Left renal cortex interstitium (tissue), 4 donors: ENCODE measurements at places on chromosomes 13 and 19.

DNA sequence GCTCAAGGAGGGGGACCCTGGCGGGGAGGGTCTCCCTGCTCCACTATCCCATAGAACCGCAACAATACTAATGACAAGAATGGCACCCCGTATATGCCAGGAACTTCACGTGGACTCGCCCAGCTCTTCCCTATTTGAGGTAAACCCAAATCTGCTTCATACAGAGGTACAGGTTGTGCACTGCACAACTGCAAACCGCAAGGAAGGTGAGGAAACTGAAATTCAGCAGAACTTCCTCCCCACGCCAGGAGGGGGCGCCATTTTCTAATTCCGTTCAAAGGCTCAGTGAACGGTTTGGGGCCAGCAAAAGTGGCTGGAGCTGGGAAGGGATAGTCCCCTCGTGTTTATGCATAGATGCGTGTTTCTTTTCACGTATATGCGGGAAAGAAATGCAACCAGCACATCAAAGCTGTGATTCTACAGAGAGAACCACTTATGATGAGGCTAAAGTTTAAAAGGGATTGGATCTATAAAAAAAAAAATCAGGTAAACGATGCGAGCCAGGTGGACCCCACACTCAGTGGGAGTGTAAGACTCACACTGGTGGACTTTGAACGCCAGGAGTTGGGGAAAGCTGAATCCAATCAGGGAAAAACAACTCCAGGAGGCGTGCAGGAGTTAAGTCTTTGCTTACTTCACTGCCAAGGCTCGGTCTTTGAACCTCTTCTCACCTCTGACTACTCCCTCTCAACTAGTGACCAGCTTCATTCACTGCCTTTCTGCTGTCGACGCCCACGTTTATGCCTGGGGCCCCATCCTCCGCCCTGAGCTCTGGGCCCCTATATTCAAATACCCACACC is 20.3 kb downstream of the C19orf81 start:
- DNase-seq, result no peak

DNA sequence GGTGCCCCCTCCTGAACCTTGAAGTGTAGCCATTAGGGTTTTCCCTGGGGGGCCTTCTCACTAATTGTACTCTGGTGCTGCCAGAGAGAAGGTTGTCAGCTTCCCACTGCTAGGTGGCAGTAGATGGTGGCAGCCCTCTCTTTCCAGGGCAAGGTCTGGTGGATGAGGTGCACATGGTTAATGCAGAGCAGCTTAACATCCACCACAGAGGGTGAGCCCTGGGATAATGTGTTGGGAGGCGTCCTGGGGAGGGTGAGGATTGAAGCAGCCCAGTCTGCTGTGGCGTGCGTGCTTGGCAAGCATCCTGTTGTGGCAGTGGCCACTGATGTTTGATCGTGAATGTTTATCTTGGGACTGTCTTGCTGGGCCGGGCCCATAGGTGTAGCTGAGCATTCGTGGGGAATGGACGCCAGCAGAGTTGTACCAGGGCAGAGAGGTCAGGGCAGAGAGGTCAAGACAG is 5.8 kb downstream of the EGLN2 start:
- no peak for DNase-seq

GRCh38 chr19:52176574-52176973 is 5.2 kb upstream of the ZNF836 start:
- DNase-seq, result no peak

GRCh38 chr13:80039000-80039399 is 301.9 kb downstream of the SPRY2 start:
- DNase-seq, result no peak

DNA sequence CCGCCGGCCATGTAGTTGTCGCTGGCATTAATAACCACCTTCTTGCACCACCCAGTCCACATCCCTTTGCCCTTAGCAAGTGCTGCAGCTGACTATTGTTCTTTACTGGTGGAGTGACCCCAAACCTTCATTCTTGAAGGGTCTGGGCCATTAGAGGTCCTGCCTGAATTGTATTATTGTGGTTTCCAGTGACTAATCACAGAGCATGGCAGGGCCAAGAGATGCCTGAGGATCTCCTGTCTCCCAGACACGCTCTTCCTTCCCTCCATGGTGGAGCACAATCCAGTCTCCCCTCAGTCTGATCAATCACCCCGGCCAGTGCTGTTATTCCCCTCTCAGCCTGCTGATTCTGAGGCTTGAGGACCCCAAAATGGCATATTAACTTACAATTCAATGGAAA is 39.0 kb downstream of the C1QTNF9 start:
- no peak for DNase-seq

- DNase-seq, result no peak
Measured at GRCh38 chr13:42720113-42720857, 61.1 kb upstream of the FAM216B start.

GRCh38 chr19:18520848-18521691 is 800 bp downstream of the ELL start:
- DNase-seq, result no peak

- no peak for DNase-seq
Measured at GRCh38 chr19:8089664-8090601, 37.4 kb downstream of the CCL25 start.

DNA sequence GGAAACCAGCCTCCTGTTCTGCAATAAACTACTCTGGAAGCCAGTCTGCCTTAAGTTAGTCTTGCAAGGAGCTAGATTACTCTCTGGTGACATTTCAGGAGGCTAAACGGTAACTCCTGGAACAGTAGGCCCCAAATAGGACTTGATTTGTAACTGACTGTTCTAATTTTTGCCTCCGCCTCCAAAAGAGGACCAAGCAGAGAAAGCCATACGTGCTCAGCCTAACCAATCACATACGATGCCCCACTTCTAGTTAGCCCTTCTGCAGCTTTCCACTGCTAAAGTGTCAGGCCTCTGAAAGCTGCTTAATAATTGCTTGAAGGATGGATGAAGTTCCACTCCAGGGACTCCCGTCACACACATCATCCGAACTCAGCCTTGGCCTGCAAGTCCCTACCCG is 744 bp downstream of the ZNF805 start:
- DNase-seq, result no peak

GRCh38 chr13:109610517-109610916 is 175.9 kb downstream of the IRS2 start:
- no peak for DNase-seq

- DNase-seq, result peak; percentile 45
Measured at GRCh38 chr19:43594710-43595604, 977 bp downstream of the IRGQ start.
